ENCODE measurements at places on chromosomes 5 and 9.

DNA sequence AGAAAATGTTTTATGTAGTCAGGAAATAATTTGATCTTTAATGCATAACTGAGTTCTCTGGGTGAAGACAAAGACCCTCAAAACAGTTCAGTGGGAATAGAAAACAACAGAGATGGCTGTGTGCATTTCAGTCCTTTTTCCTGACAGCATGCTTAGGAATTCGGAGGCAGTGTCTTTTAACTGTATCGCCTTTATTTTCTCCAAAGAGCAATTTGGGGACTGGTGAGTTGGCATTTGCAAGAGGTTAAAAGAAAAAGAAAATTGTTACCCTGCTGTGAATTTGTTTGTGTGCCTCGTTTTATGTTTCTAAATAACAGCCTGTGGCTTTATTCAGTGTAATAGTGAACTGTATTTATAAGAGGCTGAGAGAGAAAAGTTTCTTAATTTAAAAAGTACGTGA lies 227.8 kb upstream of the DMAC1 start:
- DNase-seq: no peak

DNA sequence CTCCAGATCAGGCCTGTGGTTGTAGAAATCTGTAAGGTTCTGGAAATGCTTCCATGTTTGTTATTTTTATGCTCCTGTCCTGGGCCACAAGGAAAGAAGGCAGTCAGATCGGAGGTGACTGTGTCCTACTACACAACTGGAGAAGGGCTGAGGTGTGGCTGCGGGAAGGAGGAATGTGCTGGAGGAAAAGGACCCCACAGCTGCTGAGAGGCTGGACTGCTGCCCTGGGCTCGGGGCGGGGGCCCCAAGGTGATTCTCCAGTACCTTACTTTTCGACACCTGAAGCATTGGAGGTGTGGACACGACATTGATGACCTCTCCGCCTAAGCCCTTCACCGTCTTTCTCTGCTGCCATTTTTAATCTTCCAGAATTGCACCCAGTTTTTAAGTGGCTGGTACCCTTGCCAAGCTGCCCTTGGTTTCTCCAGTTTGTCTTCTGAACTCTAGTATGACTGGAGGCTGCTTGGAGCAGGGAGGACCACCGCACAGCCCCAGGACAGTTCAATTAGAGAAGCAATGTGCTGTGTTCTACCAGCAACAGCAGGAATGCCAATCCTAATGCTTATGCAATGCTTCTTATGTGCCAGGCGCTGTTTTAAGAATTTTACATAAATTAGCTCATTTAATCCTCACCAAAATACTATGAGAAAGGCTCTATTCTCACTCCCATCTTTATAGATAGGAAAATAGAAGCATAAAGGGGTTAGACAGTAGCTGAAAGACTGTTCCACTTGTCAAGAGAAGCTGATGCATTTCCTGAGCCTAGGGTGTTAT lies 13.5 kb upstream of the ANKRD33B start:
- no peak for DNase-seq

- no peak for DNase-seq
Measured at GRCh38 chr5:102818934-102819333, 63.8 kb downstream of the PAM start.

- DNase-seq: no peak
Measured at GRCh38 chr9:85042981-85043647, 373.6 kb downstream of the NTRK2 start.

DNA sequence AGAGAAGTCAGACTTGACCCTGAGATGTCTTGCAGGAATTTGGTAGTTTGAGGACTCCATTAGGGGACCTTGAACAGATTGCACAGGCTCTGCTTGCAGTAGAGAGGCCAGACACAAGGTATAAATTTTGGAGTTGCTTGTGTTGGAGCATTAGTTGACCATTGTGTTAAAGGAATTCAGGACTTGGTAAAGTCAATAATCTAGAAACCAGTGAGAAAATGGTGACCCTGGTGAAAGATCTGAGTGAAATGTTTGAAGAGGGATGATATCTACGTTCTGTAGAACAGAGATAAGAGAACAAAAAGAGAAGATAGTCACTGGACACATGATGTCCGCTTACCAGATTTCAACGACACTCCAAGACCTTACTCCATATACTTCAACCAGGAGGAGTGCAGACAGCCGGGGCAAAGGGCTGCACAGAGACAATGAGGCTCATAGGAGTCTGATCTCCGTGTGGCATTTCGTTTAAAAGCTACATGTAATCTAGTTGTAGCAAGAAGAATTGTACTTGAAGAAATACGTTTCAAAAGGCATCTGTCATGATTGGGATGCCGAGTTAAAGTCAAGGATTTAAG lies 13.2 kb downstream of the DNAJC25 start:
- no peak for DNase-seq

DNA sequence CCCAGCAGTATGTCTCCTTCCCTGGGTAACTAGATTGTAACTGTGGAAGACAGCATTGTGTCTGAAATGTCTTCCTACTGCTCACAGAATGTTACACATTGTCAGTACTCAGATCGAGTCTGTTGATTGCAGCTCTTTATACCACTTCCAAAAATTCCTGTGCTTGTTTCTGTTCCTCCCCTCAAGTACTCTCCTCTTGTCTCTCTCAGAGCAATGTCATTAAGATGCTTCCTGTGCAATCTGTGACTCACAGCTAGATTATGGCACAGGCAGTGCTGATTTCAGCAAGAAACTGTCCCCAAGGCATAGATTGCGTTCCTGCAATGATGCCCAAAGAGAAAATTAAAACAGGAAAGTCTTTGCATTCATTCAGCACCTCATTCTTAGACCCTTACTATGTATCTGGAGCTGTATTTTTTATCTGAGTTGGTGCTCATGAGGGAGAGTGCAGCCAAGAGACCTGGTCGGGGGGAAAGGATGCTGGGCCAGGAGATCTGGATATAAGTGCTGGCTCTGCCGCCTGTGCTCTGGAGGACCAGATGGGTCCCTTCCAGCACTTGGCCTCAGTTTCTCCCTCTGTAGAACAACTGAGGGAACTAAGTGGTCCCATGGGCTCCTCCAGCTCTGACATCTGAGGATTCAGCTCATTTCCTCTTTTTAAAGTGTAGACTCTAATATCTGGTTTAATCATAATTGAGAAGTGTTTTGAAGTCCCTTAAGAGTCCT lies 40.8 kb upstream of the GNPDA1 start:
- DNase-seq: peak; percentile 60

DNA sequence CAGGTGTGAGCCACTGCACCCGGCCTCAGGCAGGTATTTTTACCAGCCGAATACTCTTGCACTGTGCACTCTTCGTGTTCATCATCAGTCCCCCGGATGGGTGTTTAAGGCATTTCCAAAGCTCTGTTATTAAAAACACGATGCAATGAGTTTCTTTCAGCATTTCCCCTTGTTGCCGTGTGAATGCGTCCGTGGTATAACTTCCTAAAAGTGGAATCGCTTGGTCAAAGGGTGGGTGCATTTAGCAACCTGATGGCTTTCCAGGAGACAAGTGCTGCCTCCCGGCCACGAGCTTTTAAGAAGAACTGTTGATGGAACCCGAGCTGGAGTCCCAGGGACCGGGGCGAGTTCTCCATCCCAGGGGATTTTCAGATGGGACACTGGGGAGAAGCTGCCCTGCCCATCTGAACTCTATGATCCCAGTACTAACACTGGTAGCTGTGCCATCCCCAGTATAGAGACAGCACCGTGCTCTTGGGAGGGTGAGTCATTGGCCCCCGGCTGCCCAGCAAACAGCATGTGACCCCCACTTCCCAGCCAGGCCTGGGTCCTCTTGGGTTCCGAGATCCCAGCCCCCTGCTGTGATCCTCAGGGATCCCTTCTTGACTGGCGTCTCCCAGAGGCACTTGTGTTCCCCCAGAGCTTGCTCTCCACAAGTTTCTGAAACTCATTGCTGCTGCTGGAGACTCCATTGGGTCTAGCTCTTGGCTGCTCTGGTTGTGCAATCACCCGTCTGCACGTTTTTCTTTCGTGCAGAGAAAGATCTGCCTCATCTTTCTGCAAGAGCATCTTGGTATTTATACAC lies 169.5 kb upstream of the IER5L start:
- no peak for DNase-seq

GRCh38 chr5:118726891-118727290 lies 261.5 kb downstream of the DTWD2 start:
- no peak for DNase-seq

- no peak for DNase-seq
Measured at GRCh38 chr9:83336706-83337105, 201.5 kb downstream of the FRMD3 start.

- peak; percentile 36 for DNase-seq
Measured at GRCh38 chr9:112443200-112443599, 43.4 kb upstream of the KIAA1958 start.

- no peak for DNase-seq
Measured at GRCh38 chr9:129272348-129273025, 94.4 kb upstream of the IER5L start.

DNA sequence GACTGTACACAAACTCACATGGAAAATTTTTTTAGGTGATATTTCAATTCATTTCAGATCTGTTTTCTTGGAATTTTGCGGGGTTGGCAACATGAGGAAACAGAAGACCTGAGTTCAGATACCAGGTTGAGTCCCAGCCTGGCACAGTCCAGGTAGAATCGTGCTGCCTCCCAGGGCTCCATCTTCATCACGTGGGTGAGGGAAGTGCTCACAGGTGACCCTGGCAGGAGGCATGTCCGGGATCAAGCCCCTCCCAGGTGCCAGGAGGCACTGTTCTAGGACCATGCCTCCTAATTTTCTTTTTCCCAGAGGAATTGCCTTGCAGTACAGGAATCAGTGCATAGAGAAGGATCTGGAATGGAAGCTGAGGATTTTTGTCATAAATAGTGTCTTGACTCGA lies 318.3 kb upstream of the IRX4 start:
- DNase-seq: no peak

- DNase-seq: peak; percentile 61
Measured at GRCh38 chr9:98255061-98255577, 330 bp downstream of the TBC1D2 start.

- peak; percentile 59 for DNase-seq
Measured at GRCh38 chr5:37554938-37555337, 175.8 kb downstream of the WDR70 start.

- no peak for DNase-seq
Measured at GRCh38 chr5:89991592-89991991, 418.0 kb downstream of the CETN3 start.

DNA sequence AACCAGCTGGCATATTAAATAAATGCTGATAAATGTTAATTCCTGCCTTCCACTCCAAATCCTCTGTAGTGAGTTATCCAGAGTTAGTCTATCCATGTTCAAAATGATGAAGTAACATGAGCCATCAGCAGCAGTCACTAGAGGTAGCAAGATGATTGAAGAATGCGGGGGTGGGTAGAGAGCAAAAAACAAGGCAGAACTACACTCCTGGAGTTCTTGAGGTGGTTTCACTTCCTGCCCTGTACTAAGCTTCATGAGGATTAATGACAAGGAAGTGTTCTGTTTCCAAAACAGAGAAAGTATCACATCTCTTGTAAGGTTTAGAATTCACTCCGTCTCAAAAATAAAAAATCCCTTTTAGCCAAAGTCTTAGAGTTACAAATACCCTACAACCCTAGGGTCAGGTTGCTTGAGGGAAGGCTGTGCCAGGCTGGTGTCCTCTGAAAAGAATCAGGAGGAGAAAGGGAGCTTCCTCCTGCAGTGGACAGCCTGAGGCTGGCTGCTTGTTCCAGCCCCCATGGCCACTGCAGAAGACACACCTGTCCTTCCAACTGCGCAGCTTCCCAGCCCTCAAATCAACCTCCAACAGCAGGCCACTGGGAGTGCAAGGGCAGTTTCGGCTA lies 180.2 kb downstream of the DENND1A start:
- DNase-seq: peak; percentile 30

GRCh38 chr9:122218935-122219855 lies 9.6 kb downstream of the LHX6 start:
- no peak for DNase-seq

DNA sequence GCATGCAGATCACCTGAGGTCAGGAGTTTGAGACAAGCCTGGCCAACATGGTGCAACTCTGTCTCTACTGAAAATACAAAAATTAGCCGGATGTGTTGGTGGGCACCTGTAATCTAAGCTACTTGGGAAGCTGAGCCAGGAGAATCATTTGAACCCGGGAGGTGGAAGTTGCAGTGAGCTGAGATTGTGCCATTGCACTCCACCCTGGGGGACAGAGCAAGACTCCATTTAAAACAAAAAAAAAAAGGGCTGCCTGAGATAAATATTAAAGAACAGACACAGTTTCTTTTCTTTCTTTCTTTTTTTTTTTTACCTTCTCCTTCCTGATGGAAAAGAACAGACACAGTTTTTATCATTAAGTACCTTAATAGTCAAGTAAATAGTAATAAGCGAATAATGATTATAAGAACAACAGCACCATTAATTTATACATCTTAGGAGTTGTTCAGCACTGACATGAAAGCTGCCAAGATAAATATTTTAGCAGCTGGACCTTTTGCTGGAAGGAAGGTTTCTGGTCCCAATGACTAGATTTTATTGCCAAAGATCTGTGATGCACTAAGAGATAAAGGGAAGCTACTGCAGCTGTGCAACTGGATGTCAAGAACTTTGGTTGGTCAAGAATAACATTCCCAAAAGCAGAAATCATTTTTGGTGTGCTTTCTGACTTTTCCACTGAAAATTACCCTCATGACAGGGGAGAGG lies 7.0 kb downstream of the CENPP start:
- no peak for DNase-seq

DNA sequence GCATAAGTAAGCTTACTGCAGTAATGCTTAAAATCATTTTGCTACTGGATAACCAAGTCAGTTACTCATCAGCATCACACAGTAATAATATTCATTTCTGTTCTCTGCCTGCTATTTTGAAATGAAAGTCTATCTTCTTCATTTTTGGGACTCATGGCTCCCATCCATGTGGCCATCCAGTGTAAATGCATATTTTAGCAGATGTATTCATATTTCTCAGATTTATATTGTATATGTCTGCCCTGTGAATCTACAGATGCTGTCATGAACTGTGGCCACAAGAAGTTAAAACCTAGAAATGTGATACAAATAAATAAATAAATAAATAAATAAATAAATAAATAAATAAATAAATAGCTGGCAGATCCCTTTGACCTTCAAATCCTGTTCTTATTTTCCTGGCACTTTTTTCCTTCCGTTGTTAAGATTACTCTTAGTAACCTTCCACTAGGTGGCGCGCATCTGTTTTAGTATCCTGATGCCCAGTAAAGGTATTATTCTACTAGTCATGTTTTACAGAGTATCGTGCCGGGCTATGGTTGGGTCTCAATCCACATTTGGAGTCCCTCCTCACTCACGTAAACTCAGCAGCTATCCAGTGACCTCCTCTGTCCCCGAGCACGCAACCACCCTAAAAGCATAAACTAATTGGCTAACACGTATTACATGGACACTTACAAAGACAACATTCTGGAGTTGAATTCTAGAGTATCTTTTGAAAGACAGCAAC lies 79.2 kb upstream of the IL7R start:
- DNase-seq: peak; percentile 83

- DNase-seq: no peak
Measured at GRCh38 chr5:62640446-62640845, 61.8 kb downstream of the LRRC70 start.

DNA sequence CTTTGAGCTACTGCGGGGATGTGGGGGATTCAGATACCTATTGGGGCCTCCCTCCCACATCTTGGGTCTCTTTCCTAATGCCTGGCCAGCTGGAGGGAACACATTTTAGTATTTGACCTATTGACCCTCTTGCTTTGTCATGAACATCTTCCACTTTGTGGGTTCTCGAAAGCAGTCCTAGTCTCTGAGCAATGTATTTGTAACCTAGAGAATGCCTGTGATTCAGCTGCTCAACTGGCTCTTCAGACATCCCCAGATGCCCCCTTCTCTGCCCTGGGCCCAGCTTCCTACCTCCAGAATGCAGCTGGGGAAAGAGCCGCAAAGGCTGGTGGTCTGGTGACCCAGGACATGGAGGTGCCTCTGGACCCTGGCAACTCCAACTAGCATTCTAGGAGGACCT lies 32.2 kb downstream of the APTX start:
- DNase-seq: no peak

Data from epithelial cell of esophagus (primary cell).